CD4-positive, alpha-beta memory T cell (primary cell): ENCODE measurements at places on chromosomes 11 and 22. TPM values are rescaled to one million over a fixed set of nuclear protein-coding genes. Genes with fewer than 3 reads are reported as not detected.

DNA sequence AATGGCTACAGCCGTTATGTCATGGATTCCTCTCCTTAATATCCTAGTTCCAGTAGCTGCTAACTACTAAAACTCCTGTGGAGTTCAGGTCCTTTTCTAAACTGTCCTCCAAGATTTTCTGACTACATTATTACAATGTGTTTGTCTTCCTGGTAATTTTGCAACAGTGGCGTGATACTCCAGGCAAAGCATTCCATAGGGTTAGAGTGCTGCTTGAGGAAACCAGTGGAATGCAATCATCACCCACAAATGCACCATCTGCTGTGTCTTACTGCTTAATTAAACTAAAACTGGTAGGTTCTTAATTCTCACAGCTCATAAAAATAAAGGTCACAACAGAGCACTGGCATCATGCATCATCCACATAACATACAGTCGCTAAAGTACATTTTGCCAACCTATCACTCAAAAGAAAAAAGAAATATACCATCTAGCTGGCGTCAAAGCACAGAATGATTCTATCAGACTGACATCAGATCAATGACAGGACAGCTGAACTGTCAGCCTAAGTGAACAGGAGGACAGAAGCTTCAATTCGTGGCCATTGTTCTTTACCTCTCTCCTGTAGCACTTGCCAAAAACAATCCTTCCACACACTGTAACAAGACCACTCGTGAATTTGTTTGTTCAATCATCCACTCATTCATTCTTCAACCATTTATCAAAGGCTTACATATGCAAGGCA lies 182.5 kb downstream of the CADM1 start:
- no peak for DNase-seq

GRCh38 chr22:29344137-29344536 lies 28.6 kb upstream of the RASL10A start:
- DNase-seq: no peak

The CDPF1 gene
- 31.5 TPM for polyA plus RNA-seq

- DNase-seq: peak; percentile 22
Measured at GRCh38 chr11:67372321-67372992, 941 bp downstream of the CLCF1 start.

DNA sequence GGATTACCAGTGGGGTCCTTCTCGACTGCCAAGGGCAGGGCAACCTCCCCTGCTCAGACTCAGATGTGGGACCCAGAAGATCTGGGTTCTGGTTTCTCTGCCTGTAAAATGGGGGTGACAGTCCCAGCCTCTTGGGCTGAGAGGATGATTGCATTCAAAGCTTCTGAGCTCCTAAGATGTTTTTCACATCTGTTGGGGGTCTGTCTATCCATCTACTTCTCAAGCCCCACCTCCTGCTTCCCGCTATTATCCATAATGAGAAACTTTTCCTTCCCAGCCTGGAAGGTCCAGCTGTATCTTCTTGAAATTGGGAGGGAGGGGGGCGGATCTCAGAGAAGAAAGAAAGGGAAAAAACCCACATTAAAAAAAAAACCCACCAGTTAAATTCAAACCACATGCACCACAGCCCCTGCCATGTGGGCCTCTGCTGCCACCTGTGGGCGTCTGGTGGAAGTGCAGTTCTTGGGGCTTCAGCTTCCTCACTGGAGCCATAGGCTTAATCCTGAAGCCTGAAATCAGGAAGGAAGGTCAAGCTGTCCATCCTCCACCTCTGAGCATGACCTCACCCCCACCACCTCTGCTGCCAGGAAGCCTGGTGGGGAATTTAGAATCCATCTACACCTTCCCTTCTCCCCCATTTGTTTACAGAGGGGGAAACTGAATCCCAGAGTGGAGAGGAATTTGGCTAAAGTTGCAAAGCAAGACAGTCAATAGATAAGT lies 27.3 kb downstream of the ARHGEF17 start:
- DNase-seq: peak; percentile 65

- no peak for DNase-seq
Measured at GRCh38 chr11:70699294-70700221, 301.2 kb downstream of the CTTN start.

The PRG2 gene
- not detected for polyA plus RNA-seq

The HIC2 gene
- polyA plus RNA-seq: 0.21 TPM

DNA sequence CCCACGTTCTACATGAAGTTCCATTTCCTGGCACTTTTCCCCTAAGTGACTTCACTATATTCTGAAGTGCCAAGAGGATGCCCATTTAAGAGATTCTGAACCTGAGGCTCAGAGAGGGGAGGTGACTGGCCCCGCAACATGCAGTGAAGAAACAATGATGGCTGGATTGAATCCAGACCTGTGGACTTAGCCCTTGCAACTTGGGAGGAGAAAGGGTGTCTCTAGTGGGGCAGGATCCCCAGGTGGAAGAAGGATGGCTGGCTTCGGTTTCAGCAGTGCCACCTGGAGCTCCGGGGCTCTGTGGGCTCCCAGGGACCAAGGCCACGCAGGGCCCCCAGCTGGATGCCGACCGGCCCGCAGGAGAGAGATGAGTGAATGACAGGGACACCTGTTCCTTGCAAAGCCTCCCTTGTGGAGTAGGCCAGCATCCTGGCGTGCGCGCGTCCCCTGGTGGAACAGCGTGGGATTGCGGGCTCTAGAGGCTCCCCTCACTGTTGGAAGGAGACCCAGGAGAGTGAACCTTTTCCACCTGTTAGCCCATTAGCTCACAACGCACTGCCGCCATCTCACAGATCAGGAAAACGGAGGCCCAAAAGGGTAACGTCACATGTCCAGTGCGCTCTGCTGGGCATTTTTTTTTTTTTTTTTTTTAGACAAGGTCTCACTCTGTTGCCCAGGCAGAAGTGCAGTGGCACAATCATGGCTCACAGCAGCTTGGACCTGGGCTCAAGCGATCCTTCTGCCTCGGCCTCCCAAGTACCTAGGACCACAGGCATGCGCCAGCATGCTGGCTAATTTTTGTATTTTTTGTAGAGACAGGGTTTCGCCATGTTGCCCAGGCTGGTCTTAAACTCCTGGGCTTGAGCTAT lies 104.7 kb downstream of the KIAA1671 start:
- DNase-seq: peak; percentile 46

GRCh38 chr11:803770-804598 lies 1.0 kb downstream of the PIDD1 start:
- no peak for DNase-seq

GRCh38 chr11:130995266-130995665 lies 79.0 kb upstream of the SNX19 start:
- no peak for DNase-seq

GRCh38 chr11:111603611-111604130 lies 1.4 kb downstream of the SIK2 start:
- DNase-seq: peak; percentile 2

The RCOR2 gene
- polyA plus RNA-seq: not detected

GRCh38 chr11:75510004-75510722 lies 15.6 kb downstream of the GDPD5 start:
- DNase-seq: no peak

DNA sequence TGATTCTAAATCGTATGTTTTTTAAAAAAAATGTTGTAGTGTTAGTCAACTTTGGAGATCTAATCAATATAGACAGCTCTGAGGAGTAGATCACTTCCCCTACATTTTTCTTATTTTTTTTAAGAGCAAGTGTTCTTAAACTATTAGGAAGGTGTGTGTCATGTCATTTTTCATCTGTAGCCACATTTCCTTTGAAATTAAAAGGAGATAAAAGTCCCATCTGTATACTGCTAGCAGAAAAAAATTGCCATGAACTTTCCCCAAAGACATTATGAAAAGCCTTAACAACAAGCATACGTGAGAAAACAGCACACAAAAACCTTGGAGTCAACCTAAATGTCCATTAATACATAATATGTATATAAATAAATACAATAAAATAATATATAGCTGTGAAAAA lies 286.6 kb downstream of the ETS1 start:
- DNase-seq: no peak

- no peak for DNase-seq
Measured at GRCh38 chr11:2814751-2815150, 70.8 kb downstream of the CDKN1C start.

GRCh38 chr11:120167659-120168058 lies 29.7 kb upstream of the TRIM29 start:
- DNase-seq: no peak

DNA sequence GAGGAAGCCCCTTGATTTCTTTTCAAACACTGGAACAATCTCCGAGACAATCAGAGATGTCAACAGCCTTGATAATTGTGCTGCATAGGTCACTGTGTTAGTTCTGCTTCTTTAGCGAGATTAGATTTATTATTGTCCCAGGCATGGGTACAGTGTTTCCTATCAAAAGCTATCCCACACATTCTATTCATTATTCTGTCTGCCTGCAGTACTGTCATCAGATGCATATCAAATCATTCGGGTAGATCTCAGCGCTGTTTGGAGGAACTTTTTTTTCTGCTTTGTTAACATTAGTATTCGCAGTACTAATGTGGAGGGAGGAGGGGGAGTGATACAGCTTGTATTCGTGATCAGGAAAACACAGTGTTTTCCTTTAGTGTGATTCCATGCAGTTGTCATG lies 208.0 kb downstream of the C11orf91 start:
- no peak for DNase-seq

The CCDC188 gene
- not detected for polyA plus RNA-seq

- no peak for DNase-seq
Measured at GRCh38 chr11:9732453-9732852, 68.6 kb downstream of the SWAP70 start.

The PIK3C2A gene
- polyA plus RNA-seq: 2.4 TPM

- DNase-seq: no peak
Measured at GRCh38 chr22:19800761-19801244, 40.2 kb downstream of the TBX1 start.

DNA sequence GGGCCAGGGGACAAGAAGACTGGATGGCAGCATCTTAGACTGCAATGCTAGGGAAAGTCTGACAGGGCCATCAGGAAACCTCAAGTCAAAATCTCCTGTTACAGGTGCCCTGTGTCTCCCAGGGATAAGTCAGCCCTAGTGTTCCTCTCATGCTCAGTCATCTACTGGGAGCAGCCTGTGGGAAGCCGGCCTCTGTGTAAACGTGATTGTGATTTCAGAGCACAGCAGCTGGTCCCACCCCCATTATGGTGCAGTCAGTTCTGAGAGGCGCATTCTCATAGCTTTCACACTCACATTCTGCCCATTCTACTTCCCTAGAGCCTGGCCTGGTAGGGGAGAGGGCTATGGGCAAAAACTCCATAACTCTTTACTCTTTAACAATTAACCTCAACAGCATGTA lies 7.2 kb upstream of the SLN start:
- DNase-seq: no peak

GRCh38 chr11:42890773-42891172 lies 421.0 kb upstream of the API5 start:
- DNase-seq: no peak

DNA sequence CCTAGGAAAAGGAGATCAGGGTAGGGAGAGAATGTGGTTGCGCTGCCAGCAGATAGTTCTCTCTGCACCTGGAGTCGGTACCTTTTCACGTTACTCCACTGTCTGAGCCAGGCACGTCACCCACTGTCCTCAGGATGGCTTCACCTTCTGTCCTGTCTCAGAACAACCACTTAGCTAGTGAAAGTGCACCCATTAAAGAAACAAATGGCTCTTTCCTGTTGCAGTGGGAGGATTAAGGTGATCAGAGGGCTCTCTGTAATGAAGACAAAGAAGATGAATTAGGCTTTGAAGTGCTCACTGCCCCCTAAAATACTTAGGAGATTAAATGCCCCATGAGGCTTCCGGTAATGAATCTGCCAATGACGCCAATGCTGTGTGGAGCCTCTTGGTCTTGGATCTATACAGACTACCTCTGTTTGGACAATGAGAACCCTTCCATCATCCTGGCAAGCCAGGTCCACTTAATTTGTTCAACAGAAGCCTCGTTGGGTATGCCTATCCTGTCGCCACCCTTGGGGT lies 113.7 kb downstream of the INSC start:
- DNase-seq: no peak

- no peak for DNase-seq
Measured at GRCh38 chr11:59728154-59728553, 14.5 kb upstream of the OR10V1 start.

GRCh38 chr11:8384199-8384821 lies 120.6 kb upstream of the LMO1 start:
- DNase-seq: no peak

- DNase-seq: no peak
Measured at GRCh38 chr11:2400762-2401435, 349 bp downstream of the TSSC4 start.

The DNAJB13 gene
- not detected for polyA plus RNA-seq

- no peak for DNase-seq
Measured at GRCh38 chr11:75199412-75199955, 41.1 kb upstream of the TPBGL start.

DNA sequence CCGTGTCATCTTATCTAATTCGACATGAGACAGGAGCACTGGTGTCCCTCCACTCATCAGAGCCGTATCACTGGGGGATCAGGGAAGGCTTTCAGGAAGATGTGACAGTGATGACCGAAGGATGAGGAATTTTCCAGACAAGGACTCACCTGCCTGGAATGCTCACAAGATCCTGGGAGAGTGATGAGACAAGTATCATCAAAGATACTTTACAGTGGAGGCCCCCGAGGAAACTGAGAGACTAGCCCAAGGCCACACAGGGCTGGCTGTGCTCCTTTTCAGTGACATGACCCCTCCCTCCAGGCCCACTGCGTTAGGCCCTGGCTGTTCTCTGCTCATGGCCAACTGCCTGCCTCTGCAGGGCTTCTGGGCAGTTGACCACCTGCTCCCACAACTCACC lies 13.0 kb downstream of the CLPB start:
- no peak for DNase-seq

GRCh38 chr11:46497498-46497897 lies 96.3 kb downstream of the AMBRA1 start:
- no peak for DNase-seq

The LMO1 gene
- polyA plus RNA-seq: not detected

DNA sequence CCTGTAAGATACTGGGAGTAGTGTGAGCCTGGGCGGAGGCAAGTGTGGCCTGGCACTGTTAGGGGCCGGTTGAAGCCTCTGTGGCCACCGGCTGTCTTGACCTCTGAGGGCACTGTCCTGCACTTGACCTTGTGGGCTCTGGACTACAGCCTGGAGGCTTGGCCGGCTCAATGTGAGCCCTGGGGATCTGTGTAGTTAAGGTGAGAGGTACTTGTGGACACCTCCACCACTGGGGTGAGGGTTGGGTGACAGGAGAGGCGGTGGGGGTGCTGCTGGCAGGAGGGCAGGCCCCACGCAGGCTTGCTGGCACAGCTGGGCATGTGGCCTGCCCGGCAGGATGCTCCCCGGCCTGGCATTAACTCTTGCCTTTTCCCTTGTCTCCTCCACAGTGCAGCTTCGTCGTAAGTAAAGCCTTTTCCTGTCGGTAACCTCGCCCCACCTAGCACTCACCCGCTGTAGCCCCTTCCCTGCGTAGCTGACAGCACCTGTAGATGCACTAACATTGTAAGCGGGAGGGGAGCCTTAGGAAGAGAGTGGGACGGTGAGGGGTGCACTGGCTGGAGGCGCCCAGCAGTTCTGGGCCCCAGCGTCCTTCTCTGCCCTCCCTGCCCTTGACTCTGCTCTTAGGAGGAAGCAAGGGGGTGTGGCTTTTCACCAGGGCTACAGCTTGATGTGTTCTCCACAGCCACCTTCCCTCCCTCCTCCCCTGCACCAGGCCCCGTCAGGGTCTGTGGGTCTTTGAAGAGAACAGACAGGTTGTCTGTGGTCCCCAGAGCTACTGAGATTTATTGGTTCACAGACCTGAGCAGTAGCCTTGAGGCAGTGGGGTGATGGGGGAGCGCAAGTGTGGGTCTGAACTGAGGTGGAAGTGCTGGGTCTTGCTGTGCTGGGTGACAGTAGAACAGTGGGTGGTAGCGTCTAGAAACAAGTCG lies 17.6 kb downstream of the INCENP start:
- no peak for DNase-seq

GRCh38 chr11:33692013-33692504 lies 8.6 kb downstream of the C11orf91 start:
- no peak for DNase-seq

- DNase-seq: no peak
Measured at GRCh38 chr22:37172266-37173245, 15.5 kb downstream of the C1QTNF6 start.

The TM7SF2 gene
- polyA plus RNA-seq: 12.1 TPM
